Activated T-helper 2 cell treated with anti-CD3 and anti-CD28 coated beads, Interferon-gamma antibody, Interleukin-2, Interleukin-4, amounts not matched to agents 10 μg/mL and 5 μg/mL and 100 μg/mL, durations not matched to agents 14 hours and 24 hours and 36 hours (primary cell): ENCODE measurements at places on chromosomes 1 and 21.
A peak's percentile ranks its signal among the peaks of the same experiment; 100 is the strongest.

GRCh38 chr1:107963008-107963407, 2.0 kb downstream of the VAV3 start:
- no peak for DNase-seq

DNA sequence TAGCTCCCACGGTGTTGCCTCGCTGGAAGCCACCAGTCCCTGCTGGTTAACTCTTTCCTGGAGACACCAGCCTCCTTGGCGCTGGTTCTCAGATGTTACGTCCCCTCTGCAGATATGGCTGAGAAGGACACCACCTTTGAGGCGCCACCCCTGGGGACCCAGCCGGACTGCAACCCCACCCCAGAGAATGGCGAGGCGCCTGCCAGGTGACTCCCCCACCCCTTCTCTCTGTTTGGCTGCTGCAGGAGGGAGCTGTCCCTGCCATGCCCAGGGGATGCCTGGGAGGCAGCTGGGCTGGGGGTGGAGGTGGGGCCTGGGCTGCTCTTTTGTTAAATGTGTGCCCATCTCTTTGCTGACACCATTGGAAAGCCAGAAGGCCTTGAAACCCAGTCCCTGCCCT, 43.6 kb upstream of the TNFRSF1B start:
- no peak for DNase-seq

GRCh38 chr1:198125995-198126735, 30.6 kb upstream of the NEK7 start:
- DNase-seq: no peak

- DNase-seq: no peak
Measured at GRCh38 chr1:15151377-15151806, 2.2 kb upstream of the TMEM51 start.

DNA sequence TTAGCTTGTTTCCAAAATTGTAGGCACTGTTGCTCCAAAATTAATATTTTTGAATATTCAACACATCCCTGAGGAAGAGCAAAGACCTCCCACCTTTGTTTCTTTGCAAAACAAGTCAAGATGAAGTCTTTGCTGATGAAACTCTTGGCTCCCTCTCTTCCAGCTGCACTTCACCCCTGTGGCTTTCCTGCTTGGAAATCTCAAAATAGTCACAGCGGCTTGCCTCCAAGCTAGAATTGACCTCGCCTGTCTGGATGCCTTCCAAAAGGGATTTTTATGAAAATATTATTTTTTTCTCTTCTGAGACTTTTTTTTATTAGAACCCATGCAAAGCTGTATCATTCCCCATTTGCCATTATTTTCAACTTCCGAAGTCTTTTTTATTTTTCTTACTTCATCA, 71.1 kb upstream of the MROH9 start:
- no peak for DNase-seq

DNA sequence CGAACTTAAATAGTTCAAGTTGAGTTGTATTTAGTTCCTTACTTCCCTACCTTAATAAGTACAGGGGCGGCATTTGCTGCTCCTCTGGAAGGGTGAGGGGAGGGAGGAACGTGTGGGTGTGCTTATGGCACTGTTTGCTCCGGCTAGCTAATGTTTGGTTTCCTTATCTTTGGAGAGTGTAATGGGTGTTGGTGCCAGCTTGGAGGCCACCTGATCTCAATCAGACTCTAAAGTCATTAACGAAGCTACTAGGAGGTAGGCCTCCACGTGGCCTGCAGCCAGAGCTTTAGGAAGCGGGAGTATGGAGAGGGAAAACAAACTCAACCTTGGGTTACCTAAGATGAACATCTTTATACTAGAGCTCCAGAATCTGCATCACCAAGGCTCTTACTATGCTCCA, 43.0 kb upstream of the RAP1A start:
- no peak for DNase-seq

DNA sequence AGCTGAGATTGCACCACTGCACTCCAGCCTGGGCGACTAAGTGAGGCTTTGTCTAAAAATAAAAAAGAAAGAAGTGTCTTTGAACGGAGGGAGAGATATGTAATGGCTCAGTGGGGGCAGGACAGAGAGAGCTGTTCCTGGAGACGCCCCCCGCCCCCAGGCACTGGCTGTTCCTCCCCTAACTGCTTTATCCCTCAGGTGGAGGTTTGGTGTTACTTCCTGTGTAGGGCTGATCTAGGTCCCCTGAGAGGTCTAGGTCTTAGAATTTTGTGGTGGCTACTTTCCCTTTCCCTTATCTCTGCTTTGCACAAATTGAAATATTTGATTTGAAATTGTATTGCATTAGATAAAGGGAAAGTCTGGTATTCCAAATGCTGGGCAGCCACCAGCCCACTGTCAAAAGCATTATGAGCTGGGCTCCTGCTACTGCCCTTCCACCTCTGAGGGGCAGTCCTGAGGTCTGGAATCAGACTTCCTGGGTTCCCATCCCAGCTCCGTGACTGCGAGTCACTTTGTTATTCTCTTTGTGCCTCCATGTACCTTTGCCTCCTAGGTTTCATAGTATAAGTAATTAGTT, 134.8 kb upstream of the KIF26B start:
- no peak for DNase-seq

GRCh38 chr1:6348511-6349191, 44.9 kb downstream of the ACOT7 start:
- DNase-seq: peak; percentile 45

DNA sequence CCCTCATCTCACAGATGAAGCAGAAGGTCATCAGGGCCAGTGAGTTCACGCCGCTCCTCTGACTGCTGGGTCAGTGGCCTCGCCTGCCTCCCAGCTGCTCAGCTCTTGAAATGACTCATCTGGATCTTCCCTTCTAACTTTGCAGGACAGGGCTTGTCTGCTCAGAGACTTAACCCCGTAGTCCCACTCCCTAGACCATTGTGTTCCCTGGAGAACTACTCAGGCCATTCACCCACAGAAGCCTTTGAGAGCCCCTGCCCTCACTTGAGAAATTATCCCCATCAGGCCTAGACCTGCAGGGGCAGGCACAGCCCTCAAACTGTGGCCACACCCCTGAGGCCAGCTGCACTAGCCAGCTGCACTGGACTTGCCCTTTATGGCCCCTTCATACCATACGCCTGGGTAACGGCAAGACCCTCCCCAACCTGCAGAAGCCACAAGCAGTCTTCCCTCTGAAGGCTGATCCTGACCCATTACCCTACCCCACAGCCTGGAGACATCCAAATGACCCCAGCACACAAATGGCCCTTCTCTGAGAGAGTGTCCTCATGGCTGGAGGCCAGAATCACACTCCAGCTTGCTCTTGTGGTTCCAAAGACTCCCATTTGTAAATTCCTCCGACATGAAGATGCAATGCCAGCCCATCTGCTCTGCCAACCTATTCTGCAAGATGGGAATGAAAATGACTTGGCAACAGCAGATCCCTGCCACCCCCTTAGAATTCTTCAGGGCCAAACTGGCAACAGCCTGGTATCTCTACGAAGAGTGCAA, 33.2 kb downstream of the RCSD1 start:
- DNase-seq: no peak
